ENCODE measurements at places on chromosomes 6 and 20. TPM values are rescaled to one million over a fixed set of nuclear protein-coding genes. Genes with fewer than 3 reads are reported as not detected.

The SIRPG gene
- not detected for total RNA-seq

The ROMO1 gene
- 210 TPM for total RNA-seq

The ZC3H12D gene
- 0.25 TPM for total RNA-seq

The ZNF334 gene
- 0.71 TPM for total RNA-seq

DNA sequence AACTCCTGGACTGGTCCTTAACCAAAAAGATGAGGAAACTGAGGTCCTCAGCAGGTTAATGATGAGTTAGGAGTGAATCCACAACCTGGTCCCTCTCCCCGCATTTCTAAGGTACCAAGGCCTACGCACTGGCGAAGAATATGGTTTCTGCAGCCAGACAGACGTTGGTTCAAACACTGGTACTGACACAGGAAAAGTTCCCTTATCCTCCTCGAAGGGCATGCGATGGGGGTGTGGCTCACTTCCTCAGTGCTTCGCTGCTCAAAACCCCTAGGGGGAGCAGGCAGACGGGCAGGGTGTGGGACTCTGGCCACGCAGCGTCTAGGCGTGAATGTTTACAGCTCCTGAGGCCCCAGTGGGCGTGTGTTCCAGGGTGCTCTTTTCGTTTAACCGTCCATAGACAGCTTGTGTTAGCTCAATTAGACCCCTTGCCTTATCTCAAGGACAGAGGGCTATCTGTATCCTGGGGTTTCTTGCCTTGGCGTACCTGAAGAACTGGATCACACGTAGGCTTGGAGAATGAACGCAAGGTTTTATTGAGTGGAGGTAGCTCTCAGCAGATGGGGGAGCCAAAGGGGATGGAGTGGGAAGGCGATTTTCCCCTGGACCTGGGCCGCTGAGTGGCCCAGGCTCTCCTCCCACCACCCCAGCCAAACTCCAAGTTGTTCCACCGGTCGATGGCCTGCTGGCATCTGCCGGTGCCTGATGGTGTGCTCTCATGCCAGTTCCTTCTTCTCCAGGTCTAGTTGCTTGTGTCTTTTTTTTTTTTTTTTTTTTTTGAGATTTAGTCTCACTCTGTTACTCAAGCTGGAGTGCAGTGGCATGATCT, 31.8 kb upstream of the PTPN1 start:
- peak; percentile 47 for DNase-seq

DNA sequence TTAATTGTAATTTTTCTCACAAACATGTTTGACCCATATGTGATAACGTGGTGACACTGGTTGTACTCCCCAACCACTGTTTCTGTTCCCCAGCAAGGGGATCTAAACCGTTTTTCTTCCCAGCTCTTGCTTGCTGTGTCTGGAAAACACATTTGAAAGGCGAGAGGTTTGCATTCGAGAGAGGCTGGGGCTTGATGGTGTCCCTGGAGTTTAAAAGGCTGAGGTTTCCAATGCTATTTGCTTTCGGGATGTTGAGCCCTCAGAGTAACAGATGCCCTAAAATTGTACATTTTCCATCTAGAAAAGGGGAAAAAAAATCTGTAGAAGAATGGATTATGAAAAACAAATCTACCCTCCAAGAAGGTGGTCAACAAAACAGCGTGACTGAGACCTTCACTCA, 35.4 kb downstream of the AKAP12 start:
- DNase-seq, result no peak

DNA sequence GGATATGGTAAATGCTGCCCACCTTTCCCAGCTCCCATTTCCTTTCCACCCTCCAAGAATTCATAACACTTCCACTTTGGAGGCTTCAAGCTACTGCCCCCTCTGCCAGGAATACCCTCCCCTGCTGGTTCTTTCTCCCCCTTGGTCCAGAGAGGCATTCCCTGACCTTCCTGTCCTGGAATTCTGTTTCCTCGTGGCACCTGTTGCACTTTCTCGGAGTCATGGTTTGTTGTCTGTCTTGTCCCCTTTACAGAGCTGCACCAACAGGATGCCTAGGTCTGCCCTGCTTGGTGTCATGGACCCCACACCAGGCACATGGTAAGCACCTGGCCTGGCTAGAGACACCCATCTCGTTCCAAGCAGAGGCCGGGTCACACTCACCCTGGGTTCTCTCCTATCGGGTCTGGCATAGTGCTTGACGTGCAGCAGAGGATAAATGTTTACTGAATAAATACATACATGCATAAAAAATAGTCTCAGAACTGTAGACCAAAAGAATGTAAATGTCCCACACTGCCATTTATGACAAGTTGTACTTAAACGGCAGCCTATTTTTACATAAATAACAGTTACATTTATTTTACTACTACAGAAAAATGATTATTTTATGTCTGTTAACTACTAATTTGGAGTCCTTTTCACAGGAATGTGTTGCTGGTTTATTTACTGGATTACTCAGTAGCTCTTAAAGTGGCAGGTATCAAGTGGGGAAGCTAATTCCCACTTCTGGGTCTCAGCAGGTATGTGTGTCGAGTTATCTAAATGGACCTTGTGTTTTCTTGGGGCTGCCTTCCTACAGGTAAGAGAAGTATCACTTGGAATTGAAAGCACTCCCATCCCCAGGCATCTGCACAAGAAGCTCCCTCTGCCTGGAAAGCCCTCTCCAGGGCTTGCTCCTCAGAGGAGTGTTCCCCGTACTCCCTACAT, 69.3 kb downstream of the KIF13A start:
- no peak for DNase-seq

- no peak for DNase-seq
Observed at GRCh38 chr6:132511210-132511830, 1.6 kb downstream of the STX7 start.

DNA sequence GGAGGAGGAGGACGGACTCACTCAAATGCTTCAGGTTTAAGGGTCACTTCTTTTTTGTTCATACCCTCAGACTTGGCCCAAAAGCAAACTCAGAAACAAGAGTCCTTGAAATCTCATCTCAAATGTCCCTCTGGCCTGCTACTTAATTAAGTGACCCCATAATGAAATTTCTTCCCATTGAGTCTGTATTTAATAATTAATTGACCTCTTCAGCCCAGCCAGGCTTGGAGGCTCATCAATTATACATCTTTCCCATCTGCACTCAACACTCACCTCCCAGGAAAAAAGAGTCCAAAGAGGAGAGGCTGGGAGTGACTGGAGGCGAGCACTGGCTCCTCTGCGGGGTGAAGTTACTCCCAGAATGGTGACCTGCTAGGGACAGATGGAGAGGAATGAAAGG, 90.5 kb upstream of the EYA2 start:
- DNase-seq, result no peak

DNA sequence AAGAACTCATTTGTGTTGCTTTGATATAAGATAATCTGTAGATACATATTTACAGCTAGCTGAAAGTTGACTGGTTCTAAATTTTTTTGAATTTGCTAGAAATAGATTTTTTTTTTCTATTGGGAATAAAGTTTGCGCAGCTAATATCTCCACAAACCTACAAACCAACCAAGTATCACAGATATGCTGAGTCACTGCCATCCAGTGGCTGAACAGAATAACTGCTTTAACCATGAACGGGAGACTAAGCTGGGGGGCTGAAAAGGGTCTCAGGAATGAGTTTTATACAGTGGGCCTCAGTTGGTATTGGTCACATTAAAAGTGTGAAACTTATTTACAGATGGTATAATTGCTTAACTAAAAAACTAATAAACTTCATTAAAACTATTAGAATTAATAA, 326.7 kb upstream of the CNR1 start:
- DNase-seq, result no peak

- no peak for DNase-seq
Observed at GRCh38 chr6:46376562-46377061, 114.6 kb downstream of the RCAN2 start.

- DNase-seq, result no peak
Observed at GRCh38 chr20:21521596-21522480, 8.0 kb upstream of the NKX2-2 start.
